Left forelimb (tissue), 1 donor: ENCODE measurements at places on chromosomes 16 and 17.

DNA sequence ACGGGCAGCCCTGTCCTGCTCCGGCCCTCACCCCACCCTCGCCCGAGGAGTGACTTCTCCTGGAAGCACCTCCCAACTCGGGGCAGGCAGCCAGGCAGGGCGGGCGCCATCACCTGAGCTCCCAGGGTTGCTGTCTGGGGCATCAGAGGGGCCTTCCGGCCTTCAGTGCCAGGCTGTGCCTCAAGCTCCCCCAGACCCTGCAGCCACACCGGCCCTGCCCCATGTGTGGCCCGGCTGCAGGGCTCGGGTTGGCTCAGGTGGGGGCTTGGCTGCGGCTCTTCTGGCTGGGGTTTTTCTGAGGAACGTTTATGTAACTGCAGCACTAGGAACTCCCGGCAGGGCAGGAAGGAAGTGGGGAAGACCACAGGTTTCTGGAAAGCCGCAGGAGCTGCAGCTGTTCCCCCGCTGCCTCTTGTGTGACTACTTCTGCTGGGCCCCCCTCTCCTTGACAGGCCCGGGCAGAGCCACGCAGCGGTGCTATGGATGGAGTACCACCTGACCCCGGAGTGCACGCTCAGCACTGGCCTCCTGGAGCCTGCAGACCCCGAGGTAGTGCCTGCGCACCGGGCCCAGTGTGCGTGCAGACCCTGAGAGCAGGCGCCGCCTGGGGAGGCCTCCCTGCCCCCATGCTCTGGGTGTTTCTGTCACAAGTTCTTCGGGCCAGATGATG lies 45.6 kb downstream of the PRMT7 start:
- DNase-seq, result no peak

DNA sequence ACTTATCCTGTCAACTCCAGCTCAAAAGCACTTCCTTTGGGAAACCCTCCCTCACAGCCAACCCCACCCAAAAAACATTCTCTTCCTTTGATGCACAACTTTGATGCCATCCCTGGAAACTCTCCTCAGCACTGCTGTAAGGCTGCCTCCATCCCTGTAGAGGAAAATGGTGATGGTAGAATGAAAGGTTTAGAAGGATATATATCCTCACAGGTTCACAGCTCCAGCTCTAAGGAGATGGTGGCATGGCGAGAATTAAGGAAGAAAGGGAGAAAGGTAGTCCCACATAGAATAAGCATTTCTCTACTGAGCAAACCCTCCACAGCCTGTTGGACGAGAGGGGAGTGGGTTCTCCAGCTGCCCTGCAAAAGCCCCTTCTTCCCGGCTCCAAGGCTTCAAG lies 2.2 kb upstream of the DLX4 start:
- no peak for DNase-seq

- DNase-seq, result no peak
These were observed 2.0 kb upstream of the LPO start for GRCh38 chr17:58236394-58236793.

GRCh38 chr17:36593656-36594316 lies 2.1 kb downstream of the DHRS11 start:
- no peak for DNase-seq

GRCh38 chr17:76481071-76481655 lies 13.8 kb downstream of the AANAT start:
- no peak for DNase-seq

- no peak for DNase-seq
These were observed 7.5 kb downstream of the ARHGAP23 start for GRCh38 chr17:38435795-38436194.

GRCh38 chr16:10504404-10504885 lies 76.0 kb downstream of the EMP2 start:
- DNase-seq, result no peak

GRCh38 chr17:63516910-63517824 lies 6.0 kb upstream of the KCNH6 start:
- DNase-seq, result no peak

GRCh38 chr16:89002851-89003830 lies 26.1 kb upstream of the CBFA2T3 start:
- DNase-seq, result no peak

GRCh38 chr16:50399411-50399810 lies 30.6 kb upstream of the BRD7 start:
- no peak for DNase-seq

- DNase-seq, result no peak
These were observed 76.9 kb downstream of the TEX14 start for GRCh38 chr17:58614859-58615459.

GRCh38 chr16:88274847-88275246 lies 107.9 kb upstream of the ZNF469 start:
- DNase-seq, result no peak

GRCh38 chr17:48569240-48569582 lies 8.9 kb downstream of the HOXB4 start:
- no peak for DNase-seq
